ENCODE measurements at places on chromosomes 4 and X.

DNA sequence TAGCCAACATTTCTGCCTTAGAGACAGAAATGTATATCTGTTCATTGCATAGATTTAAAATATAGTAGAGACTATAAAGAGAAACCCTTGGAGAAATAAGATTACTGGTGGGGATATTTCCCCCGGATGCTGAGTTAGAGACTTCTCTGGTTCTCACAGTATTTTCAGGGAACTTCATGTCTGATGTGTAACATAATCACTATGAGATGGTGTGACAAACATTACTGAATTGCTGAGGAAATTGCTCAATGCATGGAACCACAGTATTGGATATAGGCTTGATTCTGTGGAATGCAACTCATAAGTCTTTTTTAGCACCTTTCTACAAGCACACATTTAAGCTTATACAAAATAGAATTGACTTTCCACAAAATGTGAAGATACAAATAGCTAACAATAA, 152.7 kb downstream of the SOWAHB start:
- DNase-seq, result no peak

DNA sequence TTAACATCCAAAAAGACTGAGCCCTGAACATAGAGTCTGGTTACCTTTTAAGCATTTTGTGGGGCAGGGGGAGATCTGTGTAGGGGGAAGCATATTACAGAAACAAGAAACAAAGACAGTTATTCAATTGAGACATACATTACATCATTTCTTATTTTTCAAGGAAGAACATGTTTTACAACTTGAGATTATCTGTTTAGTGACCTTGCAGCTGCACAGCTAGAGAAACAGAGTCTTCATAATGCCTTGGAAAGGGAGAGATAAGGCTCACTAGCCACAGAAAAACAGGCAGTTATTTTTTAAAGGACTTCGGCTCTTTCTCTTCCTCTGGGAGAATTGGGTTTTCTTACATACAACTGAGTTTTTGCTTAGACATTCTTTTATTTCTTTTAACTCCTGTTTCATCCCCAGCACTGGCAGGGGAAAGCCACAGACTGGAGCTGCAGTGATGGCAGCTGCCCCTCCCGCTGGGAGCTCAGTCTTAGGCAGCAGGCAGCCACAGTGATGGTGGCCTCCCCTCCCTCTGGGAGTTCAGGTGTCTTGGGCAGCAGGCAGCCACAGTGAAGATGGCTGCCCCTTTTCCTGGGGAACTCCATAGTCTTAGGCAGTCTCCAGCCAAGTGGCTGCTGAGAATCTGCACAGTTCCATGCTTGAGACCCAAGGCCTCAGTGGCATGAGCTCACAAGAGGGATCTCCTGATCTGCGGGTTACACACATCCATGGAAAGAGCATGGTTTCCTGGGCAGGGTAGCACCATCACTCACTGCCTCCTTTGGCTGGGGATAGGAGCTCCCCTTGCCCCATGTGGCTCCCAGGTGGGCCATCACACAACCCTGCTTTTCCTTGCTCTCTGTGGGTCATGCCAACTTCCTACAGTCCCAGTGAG, 19.4 kb upstream of the TMPRSS11F start:
- DNase-seq, result no peak

DNA sequence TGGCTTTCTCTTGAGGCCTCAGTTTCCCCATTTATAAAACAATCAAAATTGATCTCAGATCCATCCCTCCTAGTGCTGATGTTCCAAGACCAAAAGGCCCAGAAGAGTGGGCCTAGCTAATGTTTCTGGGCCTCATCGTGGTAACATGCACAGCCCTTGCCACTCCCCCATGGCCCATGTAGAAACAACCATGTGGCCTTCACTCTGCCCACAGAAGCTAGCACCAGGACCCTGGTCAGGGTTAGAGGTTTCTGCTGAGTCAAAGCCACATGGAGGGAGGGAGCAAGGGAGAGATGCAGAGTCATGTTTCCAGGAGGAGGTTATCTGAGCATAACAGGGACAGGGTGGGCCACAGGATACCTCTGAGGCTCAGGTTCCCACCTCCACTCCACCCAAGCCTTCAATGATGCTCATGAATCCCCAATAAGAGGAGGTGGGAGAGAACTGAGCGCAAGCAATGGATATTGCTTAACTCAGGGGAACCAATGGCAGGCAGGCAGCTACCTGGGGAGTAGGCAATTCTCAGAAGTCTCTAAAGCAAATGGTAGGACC, 16.9 kb downstream of the OTUD5 start:
- no peak for DNase-seq

- DNase-seq, result no peak
Observed at GRCh38 chr4:168658751-168659150, 161.9 kb downstream of the PALLD start.

DNA sequence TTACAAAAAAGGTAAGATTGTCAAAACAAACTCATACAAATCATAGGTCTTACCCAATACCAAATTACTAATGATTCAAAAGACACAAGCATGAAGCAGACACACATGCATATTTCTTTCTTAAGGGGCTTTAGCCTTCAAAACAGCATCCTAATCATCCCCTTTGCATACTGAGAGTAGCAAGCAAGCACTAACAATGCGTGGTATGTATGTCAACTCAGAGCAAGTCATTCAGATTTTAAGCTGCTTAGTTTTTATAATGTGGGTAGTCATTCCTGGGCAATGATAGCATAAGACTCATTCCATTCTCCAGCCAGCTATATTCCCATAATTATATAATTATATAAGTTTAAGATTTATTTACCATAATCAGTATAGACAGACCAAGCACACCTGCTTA, 219.6 kb downstream of the DKK2 start:
- DNase-seq, result peak; percentile 39

DNA sequence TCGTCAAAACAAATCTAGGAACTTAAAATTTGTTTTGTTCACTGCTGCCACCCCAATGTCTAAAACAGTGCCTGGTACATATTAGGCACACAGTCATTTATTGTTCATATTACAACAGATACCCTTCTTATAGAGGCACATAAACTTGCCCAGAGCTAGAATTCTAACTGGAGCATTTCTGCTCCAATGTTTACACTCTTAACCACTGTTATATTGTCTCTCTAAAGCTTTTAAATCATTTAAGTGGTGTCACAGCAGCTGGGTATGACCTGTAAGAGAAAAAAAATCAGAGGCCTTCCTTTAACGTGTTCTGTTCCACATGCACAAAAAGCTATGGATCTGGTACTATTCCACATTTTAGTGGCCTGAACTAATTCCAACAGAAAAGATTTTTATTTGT, 3.0 kb downstream of the UBE2D3 start:
- no peak for DNase-seq

GRCh38 chrX:112800971-112801775, 39.5 kb downstream of the AMOT start:
- DNase-seq, result peak; percentile 45

GRCh38 chr4:15910155-15910940, 28.2 kb downstream of the FGFBP1 start:
- no peak for DNase-seq

DNA sequence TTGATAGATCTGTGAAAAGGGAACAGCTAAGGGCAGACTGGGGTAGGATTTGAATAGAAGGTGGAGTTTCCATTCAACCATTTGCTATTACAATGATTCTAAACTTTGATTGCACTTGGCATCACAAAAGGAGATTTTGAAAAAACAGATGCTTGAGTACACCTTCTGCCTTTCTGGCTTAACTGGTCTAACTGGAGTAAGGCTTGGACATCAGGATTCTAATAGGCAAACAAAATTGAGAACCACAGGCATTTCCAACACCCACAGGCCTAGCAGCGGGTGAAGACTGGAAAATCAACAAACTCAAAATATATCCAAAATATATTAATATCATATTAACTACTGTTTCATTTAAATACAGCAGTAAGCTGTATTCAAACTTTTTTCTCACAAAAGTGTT, 1.9 kb upstream of the VEGFC start:
- DNase-seq, result no peak

DNA sequence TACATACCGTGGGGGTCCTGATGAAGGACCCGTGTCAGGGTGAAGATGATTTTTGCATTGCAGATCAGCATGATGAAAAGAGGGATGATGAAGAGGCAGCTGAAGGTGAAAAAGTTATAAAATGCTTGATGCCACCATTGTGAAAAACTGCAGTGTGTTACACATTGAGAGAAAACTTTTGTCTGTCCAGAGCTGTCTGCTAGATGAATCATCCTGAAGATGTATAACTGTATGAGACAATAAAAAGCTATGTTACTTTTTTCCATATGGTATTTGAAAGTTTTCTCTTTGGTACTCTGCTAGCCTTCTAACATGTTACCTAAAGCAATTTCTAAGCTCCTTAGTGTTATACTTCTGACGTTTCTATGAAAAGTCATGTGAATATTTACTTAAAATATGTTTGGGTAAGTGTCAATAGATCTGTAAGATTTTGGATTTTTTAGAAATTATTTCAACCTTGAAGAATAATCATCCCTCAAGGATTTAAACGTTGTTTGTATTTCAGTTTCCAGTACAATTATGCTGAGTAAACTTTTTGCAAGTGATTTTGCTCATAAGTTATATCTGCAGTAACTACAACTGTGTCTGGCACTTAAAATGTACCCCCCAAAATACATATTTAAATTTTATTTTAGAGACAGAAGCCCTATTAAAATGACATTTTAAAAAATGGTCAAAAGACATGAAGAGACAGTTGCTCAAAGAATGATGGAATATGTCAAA, 9.5 kb downstream of the GNRHR start:
- DNase-seq, result no peak

GRCh38 chrX:110852180-110852579, 56.6 kb upstream of the CHRDL1 start:
- DNase-seq, result peak; percentile 13

- DNase-seq, result no peak
Observed at GRCh38 chr4:7761312-7761711, 178.3 kb downstream of the AFAP1 start.

GRCh38 chrX:39645178-39645895, 452.4 kb downstream of the BCOR start:
- peak; percentile 51 for DNase-seq

- peak; percentile 14 for DNase-seq
Observed at GRCh38 chr4:82523179-82523578, 38.6 kb downstream of the TMEM150C start.

GRCh38 chr4:89142691-89143669, 31.6 kb downstream of the TIGD2 start:
- no peak for DNase-seq

DNA sequence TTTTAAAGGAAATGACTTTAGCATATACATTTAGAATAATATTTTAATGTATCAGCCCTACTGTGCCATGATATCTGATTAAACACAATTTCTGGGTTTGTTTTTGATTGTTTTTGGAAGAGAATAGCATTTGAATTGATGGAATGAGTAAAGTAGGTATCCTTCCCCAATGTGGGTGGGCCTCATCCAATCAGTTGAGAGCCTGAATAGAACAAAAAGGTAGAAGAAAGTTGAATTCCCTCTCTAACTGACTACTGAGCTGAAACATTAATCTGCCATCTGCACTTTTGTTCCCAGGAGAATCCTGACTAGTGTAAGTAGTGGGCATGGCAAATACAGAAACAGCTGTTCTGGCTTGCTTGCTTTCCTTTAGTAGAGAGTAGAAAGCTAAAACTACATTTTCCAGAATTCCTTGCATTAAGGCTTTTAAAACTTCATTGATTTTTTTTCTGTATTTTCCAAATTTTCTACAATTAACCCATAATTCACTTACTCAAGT, 9.7 kb upstream of the SEC24D start:
- no peak for DNase-seq

DNA sequence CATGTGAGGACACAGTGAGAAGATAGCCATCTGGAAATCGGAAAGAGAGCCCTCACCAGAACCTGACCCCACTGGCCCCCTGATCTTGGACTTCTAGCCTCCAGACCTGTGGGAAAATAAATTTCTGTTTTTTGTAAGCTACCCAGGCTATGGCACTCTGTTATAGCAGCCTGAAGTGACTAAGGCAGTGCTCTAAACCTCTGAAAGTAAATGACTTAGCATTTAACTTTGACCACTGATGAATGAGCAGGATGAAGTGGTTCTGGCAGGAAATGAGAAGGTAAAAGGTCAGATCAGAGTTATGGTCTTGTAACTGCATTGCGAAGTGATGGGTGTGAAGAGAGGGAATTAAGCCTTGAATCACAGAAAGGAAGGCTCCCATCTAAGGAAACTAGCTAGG, 17.0 kb downstream of the GPAT3 start:
- DNase-seq, result no peak

GRCh38 chrX:38095971-38096529, 89.7 kb downstream of the SYTL5 start:
- no peak for DNase-seq

GRCh38 chrX:40383969-40384368, 196.8 kb upstream of the ATP6AP2 start:
- no peak for DNase-seq

DNA sequence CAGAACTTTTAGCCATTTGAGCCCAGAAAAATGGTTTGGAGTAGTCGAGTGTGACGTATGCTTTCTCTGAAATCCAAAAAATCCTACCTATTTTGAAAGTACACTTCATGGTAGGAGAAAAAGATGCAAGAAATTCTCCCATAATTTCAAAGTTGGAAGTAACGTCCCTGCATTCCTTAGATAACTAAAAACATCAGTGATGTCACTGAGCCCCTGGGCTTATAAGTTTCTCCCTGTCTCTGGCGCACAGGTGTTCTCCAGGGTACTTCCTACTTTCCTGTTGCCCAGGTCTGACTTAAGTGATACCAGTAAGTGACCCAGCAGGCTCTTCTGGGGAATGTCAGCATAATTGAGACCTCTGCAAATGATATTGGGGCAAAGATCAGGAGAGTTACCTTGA, 90.5 kb upstream of the WDR1 start:
- DNase-seq, result no peak
